ENCODE measurements at places on chromosomes 7 and 10.

- no peak for DNase-seq
Measured at GRCh38 chr7:106039486-106040060, 72.5 kb downstream of the SYPL1 start.

GRCh38 chr7:69739931-69740431 lies 141.7 kb downstream of the AUTS2 start:
- DNase-seq, result peak; percentile 62

- no peak for DNase-seq
Measured at GRCh38 chr10:3415038-3415736, 242.6 kb upstream of the PITRM1 start.

DNA sequence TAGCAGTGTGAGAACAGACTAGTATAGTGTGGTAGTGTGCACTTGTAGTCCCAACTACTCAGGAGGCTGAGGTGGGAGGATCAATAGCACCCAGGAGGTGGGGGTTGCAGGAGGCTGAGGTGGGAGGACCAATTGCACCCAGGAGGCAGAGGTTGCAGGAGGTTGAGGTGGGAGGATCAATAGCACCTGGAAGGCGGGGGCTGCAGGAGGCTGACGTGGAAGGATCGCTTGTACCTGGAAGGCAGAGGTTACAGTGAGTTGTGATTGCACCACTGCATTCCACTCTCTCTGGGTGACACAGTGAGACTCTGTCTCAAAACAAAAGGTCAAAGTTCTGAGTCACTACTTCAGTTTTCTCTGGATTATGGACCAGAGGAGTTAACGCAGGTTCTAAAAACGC lies 22.6 kb upstream of the DIP2C start:
- no peak for DNase-seq

DNA sequence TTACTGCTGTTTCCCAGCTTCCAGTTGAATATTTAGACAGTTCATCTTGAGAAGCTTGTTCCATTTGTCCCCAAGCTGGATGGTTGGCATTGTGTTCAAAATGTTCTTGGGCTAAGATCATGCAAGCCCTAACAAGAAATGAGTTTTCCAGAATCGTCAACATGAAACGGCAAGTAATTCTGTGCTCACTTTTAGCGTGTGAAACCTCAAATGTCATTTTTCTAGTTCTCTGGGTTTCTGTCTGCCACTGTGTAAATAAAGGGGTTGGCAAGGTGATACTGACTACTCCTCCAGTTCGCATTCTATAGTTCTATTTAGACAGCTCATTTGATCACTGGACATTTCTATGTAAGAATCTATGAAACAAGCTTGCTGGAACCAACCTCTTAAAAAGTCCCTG lies 194.0 kb downstream of the AHR start:
- no peak for DNase-seq

- no peak for DNase-seq
Measured at GRCh38 chr7:111011520-111011919, 79.4 kb upstream of the LRRN3 start.

- DNase-seq, result no peak
Measured at GRCh38 chr10:69352569-69353264, 64.0 kb downstream of the TACR2 start.

DNA sequence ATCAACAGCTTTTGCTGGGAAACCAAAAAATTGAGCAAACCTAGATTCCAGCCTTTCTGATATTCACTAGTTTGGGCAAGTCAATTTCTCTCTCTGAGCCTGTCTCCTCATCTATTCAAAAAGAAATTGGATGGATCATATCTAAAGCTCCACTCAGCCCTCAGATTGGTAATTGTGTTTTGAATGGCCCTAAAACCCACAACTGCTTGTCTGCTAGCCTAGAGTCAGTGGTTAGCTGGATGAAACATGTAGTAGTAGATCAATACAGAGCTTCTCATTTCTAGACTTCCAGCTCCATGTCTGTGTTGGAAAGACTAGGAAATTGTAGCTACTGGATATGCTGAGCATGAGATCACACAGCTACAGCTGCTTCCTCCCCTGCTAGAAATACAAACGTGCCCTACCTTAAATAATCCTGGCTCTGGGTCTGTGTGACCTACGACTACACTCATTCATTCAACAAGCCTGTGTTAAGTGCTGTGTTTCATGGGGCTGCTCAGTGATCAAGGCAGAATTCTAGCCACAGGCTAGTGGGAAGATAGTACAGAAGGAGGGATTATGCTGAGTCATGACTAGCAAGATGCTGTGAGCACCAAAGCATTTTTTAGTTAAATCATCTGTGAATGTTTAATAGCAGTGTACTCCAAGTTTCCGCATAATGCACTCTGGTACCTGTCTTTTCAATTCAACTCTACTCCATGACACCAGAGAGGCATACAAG lies 15.7 kb downstream of the DNTT start:
- DNase-seq, result peak; percentile 36

GRCh38 chr7:100430493-100431285 lies 1.1 kb downstream of the MEPCE start:
- no peak for DNase-seq

- no peak for DNase-seq
Measured at GRCh38 chr10:85515316-85515715, 851.3 kb downstream of the GRID1 start.

GRCh38 chr10:22268503-22268902 lies 47.7 kb upstream of the COMMD3 start:
- no peak for DNase-seq

- no peak for DNase-seq
Measured at GRCh38 chr7:115937960-115938359, 92.6 kb downstream of the TFEC start.

- peak; percentile 54 for DNase-seq
Measured at GRCh38 chr10:26879744-26880143, 19.0 kb upstream of the ABI1 start.

GRCh38 chr7:34401776-34402175 lies 256.2 kb upstream of the NPSR1 start:
- DNase-seq, result no peak

DNA sequence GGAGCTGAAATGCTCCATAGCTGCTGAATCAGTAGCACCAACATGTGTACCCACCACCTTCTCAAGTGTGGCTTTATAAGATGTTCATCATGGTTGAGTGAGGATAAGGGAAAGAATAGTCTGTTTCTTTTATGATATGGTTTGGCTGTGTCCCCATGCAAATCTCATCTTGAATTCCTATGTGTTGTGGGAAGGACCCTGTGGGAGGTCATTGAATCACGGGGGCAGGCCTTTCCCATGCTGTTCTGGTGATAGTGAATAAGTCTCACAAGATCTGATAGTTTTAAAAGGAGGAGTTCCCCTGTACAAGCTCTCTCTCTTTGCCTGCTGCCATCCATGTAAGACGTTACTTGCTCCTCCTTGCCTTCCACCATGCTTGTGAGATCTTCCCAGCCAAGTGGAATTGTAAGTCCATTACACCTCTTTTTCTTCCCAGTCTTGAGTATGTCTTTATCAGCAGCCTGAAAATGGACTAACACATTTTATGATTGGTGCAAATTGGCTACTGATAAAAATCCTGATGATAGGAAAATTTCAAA lies 799.9 kb downstream of the TNS3 start:
- no peak for DNase-seq

Data from NCI-H1417 (cell line).